ENCODE measurements at places on chromosomes 12 and 14.

DNA sequence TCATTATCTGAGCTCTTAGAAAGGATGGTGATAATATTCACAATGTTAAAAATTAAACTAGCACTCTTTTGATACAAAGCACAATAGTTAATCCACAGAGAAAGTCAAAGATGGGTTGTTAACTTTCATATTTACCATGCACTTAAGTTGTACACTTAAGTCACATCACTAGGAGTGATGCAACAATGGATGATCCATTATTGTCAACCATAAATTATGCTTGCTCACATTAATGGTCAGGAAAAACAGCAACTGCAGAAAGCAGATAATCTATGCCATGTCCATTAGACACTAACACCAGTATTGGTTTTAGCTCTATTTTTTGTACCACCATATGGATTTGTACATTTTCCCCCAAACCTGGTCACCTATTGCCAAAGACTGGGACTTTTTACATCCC lies 195.5 kb downstream of the FOXA1 start:
- no peak for DNase-seq

DNA sequence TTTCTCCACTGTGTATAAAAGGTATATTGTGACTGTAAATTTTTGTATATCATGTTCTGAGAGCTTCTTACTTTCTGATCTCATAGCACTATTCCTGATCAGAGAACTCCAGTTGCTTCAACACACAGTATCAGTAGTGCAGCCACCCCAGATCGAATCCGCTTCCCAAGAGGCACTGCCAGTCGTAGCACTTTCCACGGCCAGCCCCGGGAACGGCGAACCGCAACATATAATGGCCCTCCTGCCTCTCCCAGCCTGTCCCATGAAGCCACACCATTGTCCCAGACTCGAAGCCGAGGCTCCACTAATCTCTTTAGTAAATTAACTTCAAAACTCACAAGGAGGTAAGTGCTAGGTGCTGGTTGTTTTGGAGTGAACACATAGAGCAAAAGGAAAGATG lies 30.9 kb downstream of the CKB start:
- no peak for DNase-seq

GRCh38 chr14:66092206-66092605 lies 394.0 kb upstream of the CCDC196 start:
- no peak for DNase-seq

DNA sequence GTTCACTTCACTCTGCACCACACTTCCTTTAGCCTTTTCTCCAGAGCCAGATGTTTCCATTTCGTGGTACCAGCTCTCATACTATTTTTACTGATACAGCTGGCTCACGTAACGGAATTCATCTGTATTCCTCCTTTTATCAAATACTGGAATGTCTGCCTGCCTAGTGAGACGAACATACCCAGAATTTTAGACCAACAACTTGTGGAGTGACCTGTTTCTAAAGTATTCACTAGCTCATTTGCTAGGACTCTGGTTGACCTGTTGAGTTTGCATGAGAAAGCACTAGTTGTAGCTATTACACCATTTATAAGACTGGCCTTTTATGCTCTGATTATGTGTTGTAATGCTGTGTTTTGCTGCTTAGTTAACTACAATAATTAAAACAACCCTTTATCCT lies 22.6 kb downstream of the KCNA5 start:
- DNase-seq, result no peak

DNA sequence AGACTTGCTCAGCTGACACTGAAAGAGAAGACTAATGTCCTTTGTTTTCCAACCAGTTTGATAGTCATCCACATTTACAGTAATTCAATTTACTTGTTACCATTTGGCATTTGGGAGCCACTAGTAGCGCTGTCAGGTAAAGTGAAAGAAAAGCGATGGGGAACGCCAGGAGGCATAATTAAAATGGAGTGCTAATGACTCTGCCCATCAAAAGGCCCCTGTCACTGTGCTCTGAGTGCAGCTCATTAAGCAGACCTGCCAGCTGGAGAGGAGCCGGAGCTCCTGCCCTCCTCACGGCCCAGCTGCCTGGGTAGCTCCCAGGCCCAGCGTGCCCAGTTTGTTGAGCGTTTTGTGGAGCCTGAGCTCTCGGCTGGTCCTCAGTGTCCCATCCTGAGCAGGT lies 463.6 kb upstream of the CCDC196 start:
- DNase-seq, result no peak

GRCh38 chr12:128316973-128317526 lies 50.1 kb downstream of the TMEM132C start:
- no peak for DNase-seq

DNA sequence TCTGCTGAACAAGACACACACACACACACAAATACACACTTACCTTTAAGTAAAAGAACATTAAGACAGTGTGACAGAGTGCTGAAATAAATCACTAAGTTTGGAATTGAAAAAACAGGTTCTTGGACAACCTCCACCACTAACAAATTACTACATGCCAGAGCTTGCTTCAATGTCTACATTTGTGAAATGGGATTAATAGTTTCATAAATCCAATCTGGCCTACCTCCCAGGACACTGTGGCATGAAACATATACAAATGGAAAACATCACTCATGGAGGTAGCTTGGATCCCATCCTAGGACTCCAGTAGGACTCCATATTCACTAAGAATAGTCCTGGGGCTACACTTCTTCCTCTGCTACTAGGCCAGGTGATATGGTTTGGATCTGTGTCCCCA lies 8.2 kb upstream of the CCDC60 start:
- DNase-seq, result no peak

GRCh38 chr14:69346710-69347109 lies 51.4 kb downstream of the ERH start:
- DNase-seq, result no peak

DNA sequence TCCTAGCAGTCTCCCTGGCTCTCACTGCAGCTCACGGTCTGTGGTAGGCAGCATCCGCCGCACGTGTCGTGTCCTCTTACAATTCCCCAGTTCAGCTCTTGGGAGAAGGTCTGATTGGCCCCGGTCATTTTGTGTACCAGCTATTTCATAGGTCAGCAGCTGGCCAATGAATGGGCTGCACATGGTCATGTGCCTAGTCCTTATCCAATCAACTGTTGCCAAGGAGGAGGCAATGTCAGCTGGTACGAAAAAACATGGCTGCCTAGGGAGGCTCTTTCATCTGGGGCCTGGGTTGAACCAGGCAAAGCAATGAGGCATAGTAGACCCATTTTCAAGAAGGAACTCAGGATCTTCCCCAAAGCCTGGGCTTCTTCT lies 46.1 kb downstream of the RNFT2 start:
- no peak for DNase-seq

- no peak for DNase-seq
These were observed 42.4 kb downstream of the OVCH1 start for GRCh38 chr12:29455087-29455486.

GRCh38 chr14:73739899-73740617 lies 25.9 kb upstream of the PNMA1 start:
- DNase-seq, result no peak

GRCh38 chr14:63647696-63648410 lies 6.2 kb upstream of the WDR89 start:
- no peak for DNase-seq

DNA sequence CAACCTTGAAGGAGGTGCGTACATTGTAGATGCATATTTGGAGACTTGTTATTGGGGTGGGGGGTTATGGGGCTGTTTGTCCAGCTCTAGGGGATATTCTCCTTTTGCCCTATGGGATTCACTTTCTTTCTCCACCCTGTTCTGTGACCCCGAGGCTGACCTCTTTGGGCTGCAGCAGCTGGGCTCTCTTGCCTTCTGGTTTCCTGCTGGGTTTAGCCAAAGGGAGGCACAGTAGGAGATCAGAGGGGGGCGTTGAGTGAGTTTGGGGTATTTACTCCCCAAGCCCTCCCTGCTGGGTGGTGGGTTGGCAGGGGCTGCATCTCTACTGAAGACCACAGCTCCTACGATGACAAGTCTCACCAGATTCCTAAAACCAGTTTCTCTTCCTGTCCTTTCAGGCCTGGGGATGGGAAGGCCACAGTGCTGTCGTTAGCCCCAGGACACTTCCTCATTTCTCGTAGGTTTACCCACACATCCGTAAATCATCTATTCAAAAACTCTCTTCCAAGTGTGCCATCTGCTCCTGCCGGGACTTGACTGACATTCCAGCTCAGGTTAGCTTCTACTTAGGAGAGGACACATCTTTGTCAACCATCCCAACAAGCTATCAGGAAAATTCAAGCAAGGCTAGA lies 127.1 kb downstream of the TMEM30B start:
- DNase-seq, result no peak

DNA sequence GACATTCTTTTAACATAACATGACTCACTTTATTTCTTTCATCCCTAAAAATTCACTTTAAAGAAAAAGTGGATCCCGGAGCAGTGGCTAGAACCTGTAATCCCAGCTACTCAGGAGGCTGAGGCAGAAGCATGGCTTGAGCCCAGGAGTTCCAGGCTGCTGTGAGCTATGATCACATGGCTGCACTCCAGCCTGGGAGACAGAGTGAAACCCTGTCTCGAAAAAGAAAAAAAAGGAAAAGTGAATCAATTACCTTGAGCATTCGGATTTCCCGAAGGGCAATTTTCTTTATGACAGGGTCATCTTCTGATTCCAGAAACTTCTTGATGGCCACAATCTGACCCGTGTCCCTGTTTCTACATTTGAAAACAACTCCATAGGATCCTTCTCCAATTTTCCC lies 1.2 kb downstream of the CDKL1 start:
- no peak for DNase-seq

Data from NCI-H526 treated with DMSO at 0.1 percent for 48 hours (cell line).